ENCODE measurements at places on chromosomes 7 and 10.
A peak's percentile ranks its signal among the peaks of the same experiment; 100 is the strongest.

- DNase-seq: no peak
Measured at GRCh38 chr10:105113666-105114065, 472.6 kb downstream of the SORCS3 start.

GRCh38 chr10:11437391-11438142, 173.9 kb downstream of the USP6NL start:
- DNase-seq: no peak

GRCh38 chr7:77687100-77687746, 9.0 kb upstream of the RSBN1L start:
- DNase-seq: no peak

GRCh38 chr10:101050208-101051069, 11.3 kb upstream of the KAZALD1 start:
- peak; percentile 58 for DNase-seq

GRCh38 chr10:131803860-131804425, 96.9 kb upstream of the PPP2R2D start:
- DNase-seq: no peak

GRCh38 chr7:66055321-66055956, 20.2 kb upstream of the ASL start:
- no peak for DNase-seq

DNA sequence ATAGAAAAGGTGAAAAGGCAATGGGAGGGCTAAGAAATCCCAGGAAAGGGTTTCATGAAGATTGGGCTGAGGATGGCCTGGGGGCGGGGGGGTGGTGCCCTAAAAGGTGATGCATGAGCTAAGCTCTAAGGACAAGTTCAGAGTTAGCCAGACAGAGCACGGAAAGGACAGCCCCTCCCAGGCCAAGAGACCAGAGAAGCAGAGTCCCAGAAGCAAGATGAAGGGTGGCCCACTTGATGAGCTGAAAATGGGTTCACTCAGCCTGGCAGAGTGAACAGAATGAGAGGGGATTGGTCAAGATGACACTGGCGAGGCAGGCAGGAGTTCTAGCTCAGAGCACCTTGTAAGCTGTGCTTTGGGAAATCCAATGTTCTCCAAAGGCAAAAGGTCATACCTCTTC, 89.4 kb upstream of the GPR26 start:
- DNase-seq: no peak

DNA sequence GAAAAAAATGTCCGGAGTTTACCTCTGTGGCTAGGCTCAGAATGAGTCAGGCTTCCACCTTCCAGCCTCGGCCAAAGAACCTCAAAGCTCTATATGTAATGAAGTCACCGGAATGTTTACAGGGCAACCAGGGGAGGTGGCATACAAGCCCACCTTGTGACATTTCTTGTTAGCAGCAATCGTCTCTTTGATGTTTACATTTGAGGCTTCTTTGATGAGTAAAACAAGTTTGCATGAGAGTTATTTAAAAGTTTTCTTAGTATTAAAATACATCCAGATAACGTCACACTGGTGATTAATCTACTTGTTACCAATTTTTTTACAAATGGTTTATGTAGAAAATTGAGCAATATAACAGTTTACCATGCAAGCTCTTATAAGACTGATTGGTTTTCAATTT, 133.1 kb upstream of the ADAM12 start:
- DNase-seq: no peak

DNA sequence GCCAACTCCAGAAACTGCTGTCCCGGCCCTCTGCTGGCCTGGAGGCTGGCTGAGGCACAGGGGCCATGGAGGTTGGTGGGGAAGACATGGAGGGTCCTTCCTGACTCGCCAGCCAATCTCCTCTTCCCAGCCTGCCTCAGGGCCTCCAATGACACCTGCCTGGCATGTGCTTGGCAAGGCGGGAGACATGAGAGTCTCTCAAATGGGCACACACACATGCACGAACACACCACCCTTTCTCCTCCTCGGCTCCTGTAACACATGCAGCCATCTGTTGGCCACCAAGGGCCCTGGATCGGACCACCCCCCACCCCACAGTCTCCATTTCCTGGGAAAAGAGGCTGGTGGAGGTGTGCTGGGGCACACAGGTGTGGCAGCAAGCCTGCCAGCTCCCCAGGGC, 56.4 kb downstream of the YKT6 start:
- no peak for DNase-seq

GRCh38 chr7:44891372-44891771, 6.0 kb upstream of the PURB start:
- no peak for DNase-seq

- no peak for DNase-seq
Measured at GRCh38 chr7:123615344-123615743, 13.7 kb downstream of the ASB15 start.

- no peak for DNase-seq
Measured at GRCh38 chr7:98998821-98999725, 120.7 kb downstream of the TRRAP start.

DNA sequence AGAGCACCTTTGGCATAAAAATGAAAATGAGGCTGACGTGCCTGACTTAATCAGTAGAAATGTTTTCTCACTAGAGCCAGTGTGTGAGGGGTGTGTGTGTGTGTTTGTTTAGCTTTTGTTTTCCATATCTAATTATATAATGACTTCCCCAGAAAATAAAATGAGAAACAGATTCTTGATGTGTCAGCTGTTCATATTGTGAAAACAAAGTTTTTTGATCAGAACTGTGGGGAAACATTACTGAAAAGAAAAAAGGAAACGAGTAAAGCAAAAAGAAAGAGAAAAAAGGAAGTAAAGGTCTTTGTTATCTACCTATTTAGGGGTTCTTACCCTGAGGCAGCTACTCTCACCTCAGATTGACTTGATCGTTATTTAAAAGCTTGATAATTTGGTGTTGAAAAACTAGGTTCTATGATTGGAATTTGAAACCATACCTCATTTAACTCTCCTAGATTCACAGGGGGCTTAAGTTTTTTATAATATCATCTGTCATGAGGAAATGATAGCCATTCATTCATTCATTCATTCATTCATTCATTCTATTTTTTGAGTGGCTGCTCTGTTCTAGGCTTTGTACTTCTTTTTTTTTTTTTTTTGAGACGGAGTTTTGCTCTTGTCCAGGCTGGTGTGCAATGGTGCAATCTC, 58.0 kb downstream of the CREM start:
- no peak for DNase-seq

DNA sequence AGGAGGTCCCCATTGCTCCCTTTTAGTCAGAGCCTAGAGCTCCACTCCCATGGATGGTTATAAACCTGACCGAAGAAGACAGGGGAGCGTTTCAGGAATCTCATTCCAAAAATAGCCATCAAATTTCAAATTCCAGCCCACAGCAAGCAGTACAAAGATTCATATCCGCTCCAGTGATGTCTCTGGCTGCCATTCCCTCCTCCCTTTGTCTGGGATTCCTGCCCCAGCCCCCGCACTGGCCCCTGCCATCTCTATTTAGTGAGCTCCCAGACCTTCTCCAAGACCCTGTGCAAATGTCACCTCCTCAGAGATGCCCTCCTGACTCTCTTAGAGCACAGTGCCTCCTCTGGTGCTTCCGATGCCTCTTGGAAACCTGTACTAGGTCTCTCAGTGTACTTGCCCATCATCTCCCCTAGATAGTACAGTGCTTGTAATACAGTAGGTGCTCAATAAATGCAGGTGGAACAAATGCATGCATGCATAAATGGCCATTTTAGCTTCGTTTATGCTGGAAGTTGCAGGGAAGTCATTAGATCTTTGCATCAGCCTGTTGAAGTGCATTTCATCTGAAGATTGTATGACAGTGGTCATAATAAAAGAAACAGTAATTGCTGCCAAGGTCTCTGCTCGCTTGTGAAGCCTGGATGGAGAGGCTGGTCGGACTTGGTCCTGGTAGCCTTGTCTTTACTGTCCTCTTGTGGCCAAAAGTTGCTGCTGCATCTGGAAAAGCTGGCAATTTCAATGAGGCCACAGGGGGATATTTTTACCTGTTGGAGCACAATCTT, 32.0 kb upstream of the HABP2 start:
- DNase-seq: peak; percentile 22

DNA sequence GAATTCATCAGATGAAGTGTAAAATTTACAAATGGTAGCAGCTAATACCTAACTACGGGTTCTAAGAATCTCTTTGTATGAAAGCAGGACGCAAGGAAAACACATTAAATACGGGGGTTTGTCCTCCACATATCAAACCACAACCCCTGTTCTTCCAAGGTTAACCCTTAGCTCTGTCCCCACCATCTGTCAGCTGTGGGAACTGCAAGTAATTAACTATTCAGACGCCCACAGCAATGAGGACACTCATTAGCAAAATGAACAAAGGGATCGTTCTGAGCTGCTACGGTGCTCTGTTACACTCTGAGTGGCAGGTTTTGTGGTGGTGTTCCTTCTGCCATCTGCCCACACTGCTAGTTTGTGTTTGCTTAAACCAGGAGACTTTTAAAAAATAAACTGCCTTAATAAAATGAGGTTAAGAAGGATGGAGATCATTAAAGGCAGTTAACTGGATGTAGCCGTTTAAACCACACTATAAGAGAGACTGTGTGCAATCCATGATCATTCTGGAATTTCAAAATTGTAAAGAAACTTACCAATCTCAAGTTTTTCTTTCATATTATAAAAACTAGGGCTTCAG, 51.4 kb downstream of the C10orf67 start:
- peak; percentile 19 for DNase-seq

DNA sequence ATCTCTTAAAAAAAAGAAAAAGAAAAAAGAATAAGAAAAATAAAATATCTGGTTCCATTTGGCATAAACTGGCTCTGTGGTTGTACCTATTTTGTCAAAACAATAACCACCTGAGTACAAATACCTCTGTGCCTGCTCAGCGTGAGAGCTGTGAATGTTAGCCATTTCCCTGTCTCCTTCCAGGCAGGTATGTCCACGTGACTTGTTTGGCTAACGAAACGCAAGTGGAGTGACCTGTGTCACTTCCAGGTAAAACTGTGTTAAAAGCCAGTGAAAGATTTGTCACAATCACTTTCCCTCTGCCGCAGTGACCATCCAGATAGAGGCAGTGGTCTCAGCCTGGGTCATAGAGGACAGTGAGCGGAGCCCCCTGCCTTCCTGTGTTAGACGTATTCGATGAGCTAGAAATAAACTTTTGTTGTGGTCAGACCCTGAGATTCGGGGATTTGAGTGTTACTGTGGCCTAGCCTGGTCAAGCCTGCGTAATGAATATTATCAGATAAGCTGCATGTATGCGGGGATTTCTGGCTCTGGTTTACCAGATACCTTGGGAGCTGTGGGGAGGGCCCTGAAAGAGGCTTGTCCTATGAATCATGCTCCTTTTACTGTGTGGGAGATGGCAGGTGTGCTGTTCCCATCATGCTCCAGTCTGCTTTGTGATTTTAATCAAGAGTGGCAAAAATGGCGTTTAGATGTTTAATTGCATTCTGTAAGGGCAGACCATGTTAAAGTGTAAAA, 3.8 kb downstream of the PTER start:
- DNase-seq: no peak

Measured in stimulated activated CD4-positive, alpha-beta T cell treated with anti-CD3 and anti-CD28 coated beads, TNF-alpha, amount 100 ng/mL, for 24 hours (primary cell).